ENCODE measurements at places on chromosomes 7 and 10. TPM values are rescaled to one million over a fixed set of nuclear protein-coding genes. Genes with fewer than 3 reads are reported as not detected.

The LRRC17 gene
- 3.3 TPM for total RNA-seq

The EVX1 gene
- total RNA-seq: not detected

The PLPP4 gene
- not detected for total RNA-seq

The OR2A1 gene
- total RNA-seq: not detected

The KIF11 gene
- total RNA-seq: 35.1 TPM

The ACTL6B gene
- not detected for total RNA-seq

The CCDC6 gene
- 18.3 TPM for total RNA-seq

The TMEM176A gene
- total RNA-seq: not detected

The GSTO2 gene
- 0.30 TPM for total RNA-seq

The ECD gene
- 30.6 TPM for total RNA-seq

All from mammary microvascular endothelial cell (primary cell).